ENCODE measurements at places on chromosomes 11 and 22. TPM values are rescaled to one million over a fixed set of nuclear protein-coding genes. Genes with fewer than 3 reads are reported as not detected.

DNA sequence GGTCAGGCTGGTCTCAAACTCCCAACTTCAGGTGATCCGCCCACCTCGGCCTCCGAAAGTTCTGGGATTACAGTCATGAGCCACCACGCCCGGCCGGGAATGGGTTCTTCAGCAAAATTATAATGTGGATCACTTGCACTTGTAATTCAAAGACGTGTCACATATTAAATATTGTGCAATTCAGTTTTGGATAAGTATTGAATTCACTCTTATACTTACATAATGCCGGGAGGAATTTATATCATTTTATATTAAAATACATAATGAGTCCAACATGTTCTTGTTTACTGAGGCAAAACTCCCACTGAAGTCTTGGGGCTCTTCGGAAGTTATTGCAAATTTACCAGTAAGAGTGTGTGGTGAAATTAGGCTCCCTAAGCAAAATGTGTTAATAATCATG lies 635.2 kb upstream of the LUZP2 start:
- DNase-seq = no peak

- DNase-seq = peak; percentile 69
These were observed 533 bp downstream of the ELF5 start for GRCh38 chr11:34512840-34513681.

DNA sequence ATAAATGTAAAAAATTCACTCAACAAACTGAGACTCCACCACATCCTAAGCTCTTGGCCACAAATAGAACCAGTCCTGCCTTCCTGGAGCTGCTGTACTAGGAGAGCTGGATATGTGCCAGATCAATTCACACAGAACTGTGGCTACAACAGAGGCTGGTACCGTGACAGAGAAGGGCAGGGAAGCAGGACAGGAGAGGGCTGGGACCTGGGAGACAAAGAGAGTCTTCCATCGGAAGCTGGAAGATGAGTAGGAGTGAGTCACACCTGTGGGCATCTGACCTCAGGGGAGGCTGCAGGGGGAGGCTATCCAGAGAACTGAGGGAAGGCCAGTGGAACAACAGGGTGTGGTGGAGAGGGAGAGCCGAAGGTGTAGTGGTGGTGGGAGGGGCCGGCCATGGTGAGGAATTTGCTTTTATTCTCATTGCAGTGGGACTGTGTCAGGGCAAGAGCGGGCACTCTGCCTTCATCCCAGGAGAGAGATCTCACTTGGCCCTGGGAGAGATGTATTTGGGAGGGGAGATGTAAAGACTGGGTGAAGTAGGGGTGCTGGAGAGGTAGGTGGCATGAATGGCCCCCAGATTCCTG lies 1.9 kb upstream of the LTBP3 start:
- peak; percentile 64 for DNase-seq

GRCh38 chr11:61567286-61568061 lies 13.4 kb downstream of the SYT7 start:
- peak; percentile 77 for DNase-seq

- DNase-seq = no peak
These were observed 106.8 kb upstream of the B3GAT1 start for GRCh38 chr11:134518616-134519389.

DNA sequence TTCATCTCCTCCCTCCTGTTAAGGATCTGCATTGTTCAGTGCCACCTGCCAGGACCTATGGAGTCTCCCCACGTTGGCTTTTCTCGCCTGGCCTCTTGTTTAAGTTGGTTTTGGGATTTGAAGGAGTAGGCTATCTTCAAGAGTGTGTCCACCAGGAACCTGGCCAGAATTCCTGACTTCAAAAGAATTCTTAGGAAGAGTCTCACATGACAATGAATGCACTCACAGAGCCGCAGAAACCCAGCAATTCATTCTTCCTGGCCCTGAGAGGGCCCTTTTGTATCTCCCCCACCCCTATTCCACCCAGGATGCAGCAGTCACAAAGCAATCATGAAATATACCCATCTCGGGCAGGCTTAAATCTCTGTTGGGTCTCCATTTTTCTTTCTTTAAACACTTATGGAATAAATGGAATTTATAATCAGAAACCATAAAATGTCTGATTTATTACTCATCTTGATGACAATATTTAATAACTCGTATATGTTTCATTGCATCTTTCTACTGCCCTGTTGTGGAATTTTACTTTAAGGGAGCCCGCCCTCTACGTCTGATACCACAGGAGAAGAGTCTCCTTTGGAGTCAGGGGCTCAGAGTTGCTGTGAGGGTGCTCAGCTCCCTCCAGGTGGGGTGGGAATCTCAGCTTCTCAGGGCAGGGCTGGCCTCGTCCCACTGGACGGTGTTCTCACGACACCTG lies 507.0 kb downstream of the NTM start:
- no peak for DNase-seq

DNA sequence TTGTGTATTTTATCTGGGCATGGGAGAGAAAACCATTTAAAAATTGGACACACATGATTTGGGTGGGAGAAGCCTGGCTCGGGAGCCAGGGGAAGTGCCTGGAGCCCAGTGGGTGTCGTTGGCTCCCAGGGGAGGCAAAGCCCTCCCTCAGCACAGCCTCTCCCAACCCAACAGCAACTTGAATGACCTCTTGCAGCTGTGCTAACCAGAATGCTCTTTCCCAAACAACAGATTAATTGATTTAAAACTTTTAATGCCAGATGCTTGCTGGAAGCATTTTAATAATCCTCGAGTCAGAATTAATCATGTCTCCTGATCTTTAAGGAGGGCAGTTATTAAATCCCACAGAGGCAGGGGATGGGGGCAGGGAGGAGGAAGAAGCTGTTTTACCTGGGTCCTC lies 401.6 kb downstream of the BUD13 start:
- DNase-seq = no peak

- DNase-seq = no peak
These were observed 2.0 kb downstream of the ARVCF start for GRCh38 chr22:20014526-20015186.

GRCh38 chr11:68004551-68005335 lies 846 bp upstream of the UNC93B1 start:
- DNase-seq = no peak

DNA sequence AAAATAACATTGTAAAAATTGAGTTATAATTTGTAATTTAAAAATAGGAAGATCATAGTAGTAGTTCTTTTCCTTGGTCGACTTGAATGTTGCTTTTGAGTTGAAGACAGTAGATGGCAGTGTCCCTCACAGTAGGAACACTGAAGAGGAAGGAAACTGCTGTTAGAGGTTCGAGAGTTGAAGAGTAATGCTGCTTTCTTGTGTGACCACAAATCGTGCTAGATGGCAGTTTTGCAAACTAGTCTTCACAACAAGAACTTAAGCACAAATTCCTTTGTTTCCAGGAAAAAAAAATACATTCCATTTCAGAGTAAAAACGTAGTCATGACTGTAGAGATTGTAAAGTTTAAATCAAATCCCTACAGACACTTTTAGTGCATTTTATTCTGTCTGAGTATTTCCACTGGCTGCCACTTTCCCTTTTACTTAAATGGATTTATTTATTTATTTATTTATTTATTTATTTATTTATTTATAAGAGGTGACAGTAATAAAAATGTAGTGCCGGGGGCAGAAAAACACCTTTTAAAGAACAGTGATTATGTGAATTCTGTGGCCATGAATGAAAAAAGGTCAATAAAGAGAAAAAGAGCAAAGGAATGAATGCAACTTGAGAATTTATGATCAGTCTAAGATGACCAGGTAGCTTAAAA lies 54.6 kb downstream of the SPECC1L start:
- peak; percentile 49 for DNase-seq

- DNase-seq = no peak
These were observed 47.2 kb downstream of the CCDC15 start for GRCh38 chr11:125001079-125001778.

- no peak for DNase-seq
These were observed 524 bp upstream of the SLC25A17 start for GRCh38 chr22:40819599-40820140.

- DNase-seq = no peak
These were observed 67.9 kb downstream of the KCNQ1 start for GRCh38 chr11:2512431-2513407.

DNA sequence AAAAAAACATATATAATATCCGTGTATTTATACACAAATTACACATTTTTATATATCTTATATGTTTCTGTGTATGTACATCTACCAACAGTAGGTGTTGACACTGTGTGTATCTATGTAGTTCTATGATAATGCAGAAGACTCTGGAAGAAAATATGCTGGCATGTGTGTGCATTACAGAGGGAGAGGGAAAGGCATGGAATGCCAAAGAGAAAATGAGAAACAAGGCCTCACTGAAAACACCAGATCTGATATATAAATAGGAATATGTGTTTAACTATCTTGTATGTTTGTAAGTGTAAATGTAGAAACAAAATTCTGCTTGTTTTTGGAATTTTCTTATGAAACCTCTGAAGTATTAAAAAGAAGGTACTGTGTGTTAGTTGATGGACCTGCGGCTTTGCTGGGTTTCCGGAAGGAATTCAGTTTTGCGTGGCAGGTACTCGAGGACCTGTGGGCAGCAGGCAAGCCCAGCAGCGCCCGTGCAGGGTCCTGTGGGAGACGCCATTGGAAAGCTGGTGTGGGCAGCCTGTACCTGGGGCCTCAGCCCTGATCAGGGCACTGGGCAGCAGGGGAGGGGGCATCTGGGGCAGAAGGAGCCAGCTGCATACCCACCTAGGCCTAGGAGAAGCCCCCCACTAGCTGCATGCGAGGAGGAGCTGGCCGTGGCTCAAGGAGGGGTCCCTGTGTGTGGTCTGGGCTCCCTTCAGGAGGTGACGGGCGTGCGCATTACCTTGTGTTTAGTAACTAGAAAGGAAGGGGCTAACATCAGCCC lies 7.6 kb upstream of the TRMU start:
- no peak for DNase-seq

- no peak for DNase-seq
These were observed 1.4 kb upstream of the CELSR1 start for GRCh38 chr22:46538814-46539160.

- DNase-seq = no peak
These were observed 752.7 kb downstream of the METTL15 start for GRCh38 chr11:28860893-28861292.

- no peak for DNase-seq
These were observed 51.6 kb downstream of the NTM start for GRCh38 chr11:131422029-131422428.

DNA sequence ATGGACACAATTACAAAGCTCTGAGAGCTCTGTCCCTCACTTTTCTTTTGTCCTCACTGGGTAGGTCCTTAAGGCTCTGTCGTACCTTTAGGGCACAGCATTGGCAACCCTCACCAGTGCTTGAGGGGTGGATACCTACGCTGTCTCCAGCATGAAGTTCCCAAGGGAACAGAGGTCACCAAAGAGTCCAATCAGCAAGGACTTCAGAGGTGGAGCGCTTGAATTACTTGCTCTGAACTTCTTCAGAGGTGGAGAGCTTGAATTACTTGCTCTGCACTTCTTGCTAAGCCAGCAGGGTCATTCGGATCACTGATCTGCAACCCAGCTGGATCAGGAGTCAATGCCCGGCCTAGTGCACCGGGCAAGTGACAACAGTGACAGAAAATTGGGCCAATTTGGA lies 35.1 kb downstream of the RRP7A start:
- no peak for DNase-seq

GRCh38 chr11:65657426-65657825 lies 5.3 kb downstream of the RELA start:
- no peak for DNase-seq

- peak; percentile 95 for DNase-seq
These were observed 1.1 kb upstream of the RASSF10 start for GRCh38 chr11:13008061-13008435.

GRCh38 chr11:61507962-61508861 lies at the start of gene LRRC10B:
LRRC10B (plus strand) TSS chr11:61508749; CDS start chr11:61508999, 250 bp downstream.
- DNase-seq = no peak

GRCh38 chr11:27471589-27472397 lies 797 bp downstream of the LGR4 start:
- no peak for DNase-seq

GRCh38 chr11:39174965-39175364 lies 2284.5 kb downstream of the LRRC4C start:
- DNase-seq = no peak

DNA sequence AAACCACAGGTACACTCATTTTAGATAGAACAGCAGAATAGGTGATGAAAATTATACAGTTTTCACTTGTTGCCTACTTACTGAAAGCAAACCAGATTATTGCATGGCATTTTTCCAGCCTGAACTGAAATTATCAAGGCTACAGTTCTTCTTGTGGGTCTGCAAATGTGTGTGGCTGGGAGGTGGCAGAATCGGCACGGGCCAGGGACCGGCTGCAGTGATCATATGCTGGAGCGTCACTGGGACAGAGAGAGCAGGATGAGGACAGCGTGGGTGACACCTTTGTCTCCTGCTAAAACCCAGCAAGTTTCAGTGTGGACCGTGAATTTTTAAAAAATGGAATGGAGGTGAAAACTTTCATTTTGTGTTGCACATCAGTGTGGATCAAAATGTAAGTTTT lies 59.3 kb upstream of the PITPNB start:
- no peak for DNase-seq

- DNase-seq = no peak
These were observed 173.0 kb upstream of the CADM1 start for GRCh38 chr11:115677190-115677589.

DNA sequence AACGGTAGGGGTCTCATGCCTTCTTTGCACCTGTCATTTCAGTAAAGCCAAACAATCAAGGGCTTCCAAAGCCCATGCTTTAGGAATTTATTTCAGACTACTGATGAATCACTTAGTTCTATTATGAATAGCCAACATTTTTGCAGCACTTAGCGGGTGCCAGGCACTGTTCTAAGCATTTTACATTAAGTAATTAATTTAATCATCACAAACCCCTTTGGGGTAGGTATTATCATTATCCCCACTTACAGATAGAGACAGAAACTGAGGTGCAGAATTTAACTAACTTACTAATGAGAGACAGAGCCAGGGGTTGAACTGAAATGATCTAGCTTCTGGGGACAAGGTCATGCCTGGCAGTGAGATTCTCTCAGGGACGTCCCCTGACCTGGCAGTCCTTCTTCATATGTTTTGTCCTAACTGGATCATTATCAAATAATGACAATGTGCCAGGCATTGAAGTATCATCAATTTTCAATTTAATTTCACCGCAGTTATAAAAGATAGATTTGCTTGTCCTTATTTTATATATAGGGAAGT lies 31.7 kb upstream of the NAV2 start:
- no peak for DNase-seq

Gene C11orf87
- not detected for total RNA-seq

Gene IGLL1
- not detected for total RNA-seq

Gene ZNF214
- total RNA-seq = 1.9 TPM

Gene GRAMD1B
- total RNA-seq = not detected

Gene USP2
- total RNA-seq = 7.2 TPM

Gene SFI1
- total RNA-seq = 20.5 TPM

Gene OR8G1
- not detected for total RNA-seq

Gene NLRX1
- total RNA-seq = 11.0 TPM

Gene C11orf65
- 0.42 TPM for total RNA-seq

Gene OR5D13
- total RNA-seq = not detected

Gene DLG2
- total RNA-seq = 1.1 TPM

Gene ARSA
- total RNA-seq = 9.0 TPM

Gene OR5B21
- not detected for total RNA-seq

Gene CFAP68
- 22.2 TPM for total RNA-seq

Gene HSPB2
- not detected for total RNA-seq

Gene BRSK2
- total RNA-seq = 1.1 TPM

Gene RDX
- total RNA-seq = 93.4 TPM

Gene RASD2
- total RNA-seq = not detected

Gene NLRP10
- not detected for total RNA-seq

Gene SLC5A1
- total RNA-seq = not detected

Gene ZNRD2
- 34.0 TPM for total RNA-seq

Gene IGLL5
- not detected for total RNA-seq

Gene APOL2
- 28.7 TPM for total RNA-seq
